ENCODE measurements at places on chromosomes 6 and 20.

- DNase-seq: no peak
Measured at GRCh38 chr20:43975096-43975768, 60.6 kb downstream of the TOX2 start.

DNA sequence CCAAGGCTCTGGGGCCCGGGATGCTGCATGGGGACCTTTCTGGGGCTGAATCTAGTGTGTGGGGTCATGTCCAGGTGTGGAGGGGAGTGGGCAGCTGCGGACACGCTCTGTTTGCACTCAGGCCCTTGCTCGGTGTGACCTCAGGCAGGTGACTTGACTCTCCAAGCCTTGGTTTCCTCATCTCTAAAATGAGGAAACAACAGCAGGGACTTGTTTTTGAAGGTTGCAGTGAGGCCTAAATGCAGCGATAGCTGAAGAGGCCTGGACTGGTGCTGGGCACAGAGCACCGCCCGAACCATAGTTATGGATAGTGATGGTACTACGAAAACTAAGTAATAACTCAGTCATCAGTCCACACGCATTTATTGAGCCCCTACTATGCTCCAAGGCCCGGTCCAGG, 91.8 kb downstream of the NOL4L start:
- DNase-seq: no peak

- no peak for DNase-seq
Measured at GRCh38 chr6:119012521-119012920, 65.9 kb downstream of the FAM184A start.

DNA sequence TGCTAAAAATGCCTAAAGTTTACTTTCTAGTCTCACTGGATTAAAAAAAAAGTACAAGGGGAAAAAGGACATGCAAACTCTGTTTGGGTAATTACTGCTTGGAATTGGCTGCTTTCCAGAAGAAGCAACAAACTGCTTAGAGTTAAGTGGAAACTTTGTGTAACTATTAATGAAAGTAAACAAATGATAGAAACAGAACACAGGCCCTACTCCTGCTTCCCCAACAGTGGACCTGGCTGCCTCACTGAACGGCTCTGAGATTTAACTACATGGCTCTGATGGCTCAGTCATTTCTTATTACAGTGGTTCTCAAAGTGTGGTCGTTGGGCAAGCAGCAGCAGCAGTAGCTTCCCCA, 108.5 kb downstream of the MAN1A1 start:
- DNase-seq: no peak

- no peak for DNase-seq
Measured at GRCh38 chr20:19706463-19706862, 51.6 kb upstream of the RIN2 start.

- no peak for DNase-seq
Measured at GRCh38 chr6:9554323-9554722, 860.6 kb downstream of the TFAP2A start.

GRCh38 chr20:11143481-11143880, 469.7 kb upstream of the JAG1 start:
- DNase-seq: no peak

DNA sequence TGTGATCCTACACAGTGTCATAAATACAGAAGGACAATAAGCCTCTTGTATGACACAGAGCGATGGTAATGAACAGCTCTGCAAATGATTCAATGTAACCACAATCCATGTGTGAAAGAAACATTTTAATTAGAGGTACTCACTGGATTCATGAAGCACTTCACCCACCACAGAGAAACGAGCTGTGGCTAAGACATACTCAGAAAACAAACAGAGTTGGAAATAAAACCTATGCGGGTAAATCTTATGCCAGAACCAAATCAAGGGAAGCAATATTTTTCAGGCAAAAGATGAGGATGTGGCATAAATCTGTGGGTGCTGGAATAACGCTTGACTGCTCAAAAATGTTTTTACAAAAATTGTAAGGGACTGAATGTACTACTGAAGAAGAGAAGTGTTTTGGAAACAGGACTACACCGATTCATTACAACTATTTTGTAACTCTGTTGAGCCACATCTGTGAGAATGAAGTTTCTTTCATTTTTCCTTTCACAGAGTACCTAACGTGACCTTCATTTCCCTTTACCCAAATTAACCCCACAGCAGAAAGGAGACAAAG, 112.1 kb downstream of the WDR27 start:
- no peak for DNase-seq
